Muscle of arm (tissue), 14 donors: ENCODE measurements at places on chromosomes 4 and X.

- peak; percentile 36 for DNase-seq
Measured at GRCh38 chrX:21479695-21480270, 105.6 kb downstream of the CNKSR2 start.

- DNase-seq, result peak; percentile 70
Measured at GRCh38 chr4:10998846-10999245, 314.3 kb upstream of the CLNK start.

DNA sequence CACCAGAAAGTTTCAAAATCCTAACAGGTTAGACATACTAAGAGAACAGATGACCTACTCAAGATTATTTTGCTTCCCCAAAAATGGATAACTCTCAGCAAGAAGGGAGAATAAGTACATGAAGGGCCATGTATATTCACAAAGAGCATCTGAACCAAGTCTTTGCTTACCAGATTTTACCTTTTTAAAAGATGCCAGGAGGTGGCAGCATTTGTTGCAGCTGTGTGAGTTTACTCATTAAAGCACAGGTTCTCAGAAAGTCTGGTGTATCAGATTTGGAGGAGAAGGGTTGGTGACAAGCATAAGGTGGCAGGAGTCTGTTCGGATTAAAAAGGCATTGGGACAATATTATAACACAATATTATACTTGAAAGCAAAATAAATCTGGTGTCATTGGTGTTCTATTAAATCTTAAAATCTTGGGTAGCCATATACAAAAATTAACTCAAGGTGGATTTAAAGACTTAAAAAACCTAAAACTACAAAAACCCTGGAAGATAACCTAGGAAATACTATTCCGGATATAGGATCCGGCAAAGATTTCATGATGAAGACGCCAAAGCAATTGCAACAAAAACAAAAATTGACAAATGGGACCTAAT lies 51.3 kb upstream of the NFKB1 start:
- peak; percentile 46 for DNase-seq

DNA sequence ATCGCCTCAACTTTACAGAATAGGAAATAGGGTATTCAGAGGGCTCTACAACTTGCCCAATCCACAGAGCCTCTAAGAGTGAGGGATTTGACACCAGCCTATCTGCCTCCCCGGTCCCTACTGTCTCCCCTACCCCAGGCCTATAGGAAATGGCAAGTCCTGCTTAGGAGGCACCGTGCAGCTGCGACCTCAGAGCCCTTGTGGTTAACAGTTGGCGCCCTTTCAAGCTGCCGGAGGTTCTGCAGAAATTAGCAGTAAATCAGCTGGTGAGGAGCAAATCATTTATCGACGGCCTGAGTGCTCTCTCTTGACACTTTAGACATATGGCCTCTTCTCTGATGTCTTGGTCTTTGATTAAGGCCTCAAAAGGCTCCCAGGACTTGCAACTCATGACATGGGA lies 96.9 kb downstream of the CLNK start:
- no peak for DNase-seq

DNA sequence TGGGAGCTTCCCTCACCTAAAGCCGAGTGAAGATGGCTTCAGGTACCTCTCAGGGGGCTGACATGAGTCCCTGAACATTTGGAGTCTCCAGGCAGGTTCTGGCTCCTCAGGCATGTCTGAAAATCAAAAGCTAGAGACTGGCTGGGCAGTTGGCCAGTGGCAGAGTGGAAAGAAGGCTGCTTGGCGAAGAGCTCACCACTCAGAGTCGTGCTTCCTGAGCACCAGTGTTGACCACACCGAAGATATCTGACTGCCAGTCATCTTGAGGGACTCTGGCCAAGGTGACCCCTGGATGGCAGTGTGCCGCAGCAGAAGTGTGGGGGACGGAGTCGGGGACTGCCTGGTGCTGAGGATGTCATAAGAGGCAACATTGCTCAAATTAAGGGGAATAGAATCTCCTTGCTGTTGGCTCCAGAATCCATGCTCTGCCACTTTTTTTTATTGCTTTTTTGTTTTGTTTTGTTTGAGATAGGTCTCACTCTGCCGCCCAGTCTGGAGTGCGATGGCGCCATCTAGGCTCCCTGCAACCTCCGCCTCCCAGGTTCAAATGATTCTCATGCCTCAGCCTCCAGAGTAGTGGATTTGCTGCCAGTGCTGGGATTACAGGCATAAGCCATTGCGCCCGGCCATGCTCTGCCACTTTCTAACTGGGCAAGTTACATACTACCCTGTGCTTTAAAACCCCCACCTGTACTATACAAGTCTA lies 172.5 kb upstream of the GATB start:
- no peak for DNase-seq

GRCh38 chr4:152936446-152937335 lies 568 bp downstream of the FHDC1 start:
- peak; percentile 56 for DNase-seq

DNA sequence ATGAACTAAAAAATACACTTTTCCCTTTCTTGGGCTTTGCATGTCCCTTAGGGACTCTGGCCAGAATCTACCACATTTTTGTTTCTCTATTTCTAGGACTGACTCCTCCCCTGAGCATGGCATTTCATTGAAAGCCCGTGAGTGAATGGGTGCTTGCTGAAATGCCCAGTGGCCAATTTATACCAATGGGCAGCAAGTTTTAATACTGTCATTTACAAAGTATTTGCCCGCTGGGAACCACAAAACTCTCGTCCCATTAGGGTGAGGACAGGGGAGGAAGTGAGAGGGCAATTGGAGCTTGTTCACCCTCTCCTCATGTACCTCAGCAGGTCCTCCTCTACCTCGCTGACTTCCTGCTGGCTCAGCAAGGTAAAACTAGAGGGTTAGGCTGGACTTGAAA lies 1.1 kb downstream of the SRPX2 start:
- DNase-seq, result no peak
